ENCODE measurements at places on chromosomes 16 and 17.
A peak's percentile ranks its signal among the peaks of the same experiment; 100 is the strongest.

- no peaks in the 10 kb centered on the region for H3K36me3 ChIP-seq
- H3K27me3 ChIP-seq = no peaks in the 10 kb centered on the region
- H3K4me3 ChIP-seq = no peak overlapping the region
Observed at GRCh38 chr16:75105306-75106061, 11.1 kb downstream of the LDHD start.

DNA sequence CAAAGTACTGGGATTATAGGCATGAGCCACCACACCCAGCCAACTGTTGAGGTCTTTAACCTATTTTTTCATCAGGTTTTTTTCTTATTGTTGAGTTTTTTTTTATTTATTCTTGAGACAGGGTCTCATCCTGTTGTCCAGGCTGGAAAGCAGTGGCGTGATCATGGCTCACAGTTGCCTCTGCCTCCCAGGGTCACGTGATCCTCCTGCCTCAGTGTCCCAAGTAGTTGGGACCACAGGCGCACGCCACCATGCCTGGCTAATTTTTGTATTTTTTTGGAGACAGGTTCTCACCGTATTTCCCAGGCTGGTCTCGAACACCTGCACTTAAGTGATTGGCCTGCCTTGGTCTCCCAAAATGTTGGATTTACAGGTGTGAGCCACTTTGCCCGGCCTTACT is 95.9 kb downstream of the BCAS3 start:
- no peaks in the 10 kb centered on the region for H3K36me3 ChIP-seq
- no peak overlapping the region for H3K27ac ChIP-seq
- H3K4me1 ChIP-seq = no peaks in the 10 kb centered on the region
- DNase-seq = no peak
- H3K27me3 ChIP-seq = no peaks in the 10 kb centered on the region

DNA sequence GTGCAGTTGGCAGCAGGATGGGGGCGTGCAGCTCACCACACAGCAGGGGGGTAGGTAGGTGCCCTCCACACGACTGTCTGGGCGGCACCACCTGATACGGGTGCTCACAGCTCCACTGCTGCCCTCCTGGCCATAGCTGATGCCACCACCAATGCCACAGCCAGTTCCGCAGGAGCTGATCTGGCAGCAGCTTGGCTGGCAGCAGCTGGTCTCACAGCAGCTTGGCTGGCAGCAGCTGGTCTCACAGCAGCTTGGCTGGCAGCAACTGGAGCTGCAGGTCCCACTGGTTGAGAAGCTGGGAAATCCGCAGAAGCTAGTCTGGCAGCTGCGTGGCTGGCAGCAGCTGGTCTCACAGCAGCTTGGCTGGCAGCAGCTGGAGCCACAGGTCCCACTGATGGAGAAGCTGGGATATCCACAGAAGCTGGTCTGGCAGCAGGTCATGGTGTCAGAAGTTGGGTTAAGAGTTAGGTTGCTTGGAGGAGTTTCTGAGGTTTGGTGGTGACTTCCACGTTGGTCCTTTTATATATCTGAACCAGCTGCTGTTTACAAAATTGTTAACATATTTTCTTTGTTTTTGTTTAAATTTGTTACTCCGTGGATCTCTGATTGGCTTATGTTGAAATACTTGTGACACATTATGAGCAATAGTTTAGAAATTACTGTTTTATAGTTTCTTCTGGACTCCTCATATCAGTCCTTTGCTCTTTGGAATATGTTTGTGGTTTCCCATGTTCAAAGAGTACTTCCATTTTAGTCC is at the start of gene KRTAP1-5:
KRTAP1-5 (minus strand) TSS at position 494 of the 757 bp plus-strand sequence; CDS start at position 441, 53 bp downstream.
- H3K27me3 ChIP-seq = peaks cover 27% of the 10 kb centered on the region
- H3K27ac ChIP-seq = no peak within 1 kb of the TSS
- no peaks in the 10 kb centered on the region for H3K36me3 ChIP-seq

DNA sequence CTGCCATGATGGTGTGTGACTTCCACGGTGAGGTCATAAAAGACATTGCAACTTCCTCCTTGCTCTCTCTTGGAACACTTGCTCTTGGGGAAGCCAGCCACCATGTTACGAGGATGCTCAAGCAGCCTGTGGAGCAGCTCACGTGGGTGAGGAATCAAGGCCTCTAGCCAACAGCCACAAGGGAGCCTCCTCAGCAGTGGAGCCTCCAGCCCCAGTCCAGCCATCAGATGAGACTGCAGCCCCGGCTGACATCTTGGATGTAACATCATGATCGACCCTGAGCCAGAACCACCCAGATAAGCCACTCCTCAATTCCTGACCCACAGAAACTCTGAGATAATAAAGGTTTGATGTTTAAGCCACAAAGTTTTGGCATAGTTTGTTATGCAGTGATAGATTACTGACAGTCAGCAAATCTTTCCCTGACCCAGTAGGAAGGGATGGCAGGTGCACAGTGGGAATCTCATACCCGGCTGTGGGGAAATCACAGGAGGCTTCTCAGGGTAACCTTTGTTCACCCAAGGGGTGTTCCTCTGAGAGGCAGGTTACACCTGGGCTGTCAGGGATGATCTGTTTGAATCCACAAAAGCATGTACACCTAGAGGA is 23.3 kb upstream of the GINS2 start:
- no peak overlapping the region for H3K4me3 ChIP-seq
- no peaks in the 10 kb centered on the region for H3K27me3 ChIP-seq
- H3K36me3 ChIP-seq = no peaks in the 10 kb centered on the region
- no peaks in the 10 kb centered on the region for H3K4me1 ChIP-seq
- no peak for DNase-seq

- H3K27ac ChIP-seq = peak overlapping the region; percentile 99
- H3K4me1 ChIP-seq = peaks cover 35% of the 10 kb centered on the region
- H3K27me3 ChIP-seq = no peaks in the 10 kb centered on the region
- H3K36me3 ChIP-seq = no peaks in the 10 kb centered on the region
Observed at GRCh38 chr17:82274134-82275020, 877 bp upstream of the CSNK1D start.

DNA sequence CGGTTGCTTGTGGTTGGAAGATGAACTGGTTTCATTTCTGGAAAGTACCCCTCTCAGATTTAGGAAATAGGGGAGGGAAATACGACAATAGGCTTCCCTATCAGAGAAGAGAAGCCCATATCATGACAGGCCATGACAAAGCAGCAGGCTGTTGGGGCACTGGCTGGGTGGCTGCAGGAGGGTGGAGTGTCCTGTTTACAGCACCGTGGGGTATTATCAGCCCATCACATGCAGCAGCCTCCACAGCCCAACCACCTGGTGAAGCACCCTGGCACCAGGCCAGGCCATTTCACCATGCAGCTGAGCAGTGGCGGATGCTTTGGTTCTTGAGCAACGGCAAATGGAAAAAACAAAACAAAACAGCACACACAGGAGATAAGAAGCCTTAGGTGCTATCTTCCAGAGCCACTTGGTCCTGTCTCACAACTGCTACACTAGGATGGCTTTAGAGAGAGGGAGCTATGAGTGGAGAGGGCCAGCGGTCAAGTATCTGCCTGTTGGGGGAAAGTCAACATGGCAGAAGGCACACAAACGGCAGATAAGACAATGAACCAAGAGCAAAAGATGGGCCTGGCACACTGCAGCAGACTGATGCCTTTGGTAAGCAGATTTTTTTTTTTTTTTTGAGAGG is 24.2 kb downstream of the FAM117A start:
- peak; percentile 81 for DNase-seq
- H3K4me3 ChIP-seq = no peak overlapping the region
- peaks cover 48% of the 10 kb centered on the region for H3K4me1 ChIP-seq

GRCh38 chr16:11670171-11671131 is 2.2 kb downstream of the SNN start:
- H3K27ac ChIP-seq = peak overlapping the region; percentile 99
- H3K4me3 ChIP-seq = peak overlapping the region; percentile 99
- peaks cover 59% of the 10 kb centered on the region for H3K4me1 ChIP-seq
- no peaks in the 10 kb centered on the region for H3K27me3 ChIP-seq
- peak; percentile 73 for DNase-seq

DNA sequence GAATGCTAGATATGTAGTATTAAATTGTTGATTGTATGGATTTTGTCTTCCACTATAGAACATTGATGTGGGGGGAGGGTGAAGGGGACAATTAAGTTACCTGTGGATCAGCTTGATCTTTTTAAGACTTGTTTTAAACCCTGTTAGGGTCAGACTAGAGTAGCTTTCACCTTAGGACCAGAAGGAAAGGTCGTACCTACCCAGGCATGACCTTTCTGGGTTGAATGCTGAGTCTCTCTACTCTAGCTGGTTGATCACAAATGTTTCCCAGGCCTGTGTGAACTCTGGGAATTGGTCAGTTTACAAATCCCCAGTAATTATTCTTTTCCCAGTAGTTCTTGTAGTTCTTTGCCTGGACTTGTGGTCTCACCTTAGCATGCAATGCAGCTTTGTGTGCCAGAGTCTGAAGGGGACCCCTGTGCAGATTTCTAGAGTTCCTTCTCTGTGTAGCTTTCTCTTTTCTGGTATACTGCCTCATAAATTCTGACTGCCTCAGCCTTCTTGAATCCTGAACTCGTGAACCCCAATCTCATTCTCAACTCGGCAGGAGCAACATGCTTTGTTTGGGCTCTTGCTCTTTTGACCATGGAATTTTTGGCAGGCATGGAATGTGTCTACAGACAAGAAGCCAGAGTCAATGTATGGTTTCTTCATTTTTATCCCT is 54.1 kb downstream of the VMP1 start:
- no peaks in the 10 kb centered on the region for H3K27me3 ChIP-seq
- no peaks in the 10 kb centered on the region for H3K4me1 ChIP-seq
- DNase-seq = no peak
- H3K4me3 ChIP-seq = no peak overlapping the region
- no peak overlapping the region for H3K27ac ChIP-seq
- H3K36me3 ChIP-seq = no peaks in the 10 kb centered on the region

DNA sequence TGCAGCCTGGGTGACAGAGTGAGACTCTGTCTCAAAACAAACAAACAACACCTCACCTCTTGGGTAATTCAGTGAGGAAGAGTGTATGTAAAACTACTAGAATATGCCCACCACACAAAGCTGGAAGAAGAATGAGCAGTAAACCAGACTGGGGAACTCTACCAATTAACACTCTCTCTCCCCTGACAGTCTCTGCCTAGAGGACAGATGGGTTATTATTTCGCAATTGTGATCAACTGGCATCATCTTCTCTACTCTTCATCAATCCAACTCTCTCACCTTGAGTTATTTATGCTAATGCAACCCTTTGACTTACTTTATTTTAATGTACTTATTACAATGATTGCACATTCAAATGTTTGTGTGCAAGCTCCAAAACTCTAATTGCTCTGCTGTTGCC is 205.6 kb downstream of the XYLT1 start:
- no peak for DNase-seq
- H3K27ac ChIP-seq = no peak overlapping the region
- no peak overlapping the region for H3K4me3 ChIP-seq
- peaks cover 8% of the 10 kb centered on the region for H3K4me1 ChIP-seq
- no peaks in the 10 kb centered on the region for H3K27me3 ChIP-seq

DNA sequence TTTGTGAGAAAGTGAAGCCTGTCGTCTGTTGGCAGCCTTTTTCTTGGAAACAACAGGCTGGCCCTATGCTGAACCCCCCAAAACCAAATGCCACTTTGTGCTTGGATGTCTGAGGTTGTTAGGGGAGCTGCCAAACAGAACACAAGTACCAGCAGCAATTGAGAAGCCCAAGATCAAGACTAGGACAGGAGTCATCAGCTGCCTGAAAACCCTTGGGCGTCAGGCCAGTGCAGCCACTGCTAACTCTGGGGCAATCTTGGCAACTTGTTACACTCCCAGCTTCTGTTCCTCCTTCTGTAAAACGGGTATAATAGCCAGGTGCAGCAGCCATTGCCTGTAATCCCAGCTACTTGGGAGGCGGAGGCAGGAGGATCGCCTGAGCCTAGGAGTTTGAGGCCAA is 9.3 kb upstream of the LRRC59 start:
- H3K4me1 ChIP-seq = no peaks in the 10 kb centered on the region
- H3K27ac ChIP-seq = no peak overlapping the region
- H3K27me3 ChIP-seq = no peaks in the 10 kb centered on the region
- no peak overlapping the region for H3K4me3 ChIP-seq
- no peak for DNase-seq

GRCh38 chr16:24805484-24805883 is 40.3 kb upstream of the SLC5A11 start:
- no peak for DNase-seq
- H3K4me1 ChIP-seq = no peaks in the 10 kb centered on the region
- H3K36me3 ChIP-seq = peaks cover 12% of the 10 kb centered on the region
- H3K27ac ChIP-seq = no peak overlapping the region
- H3K27me3 ChIP-seq = no peaks in the 10 kb centered on the region

DNA sequence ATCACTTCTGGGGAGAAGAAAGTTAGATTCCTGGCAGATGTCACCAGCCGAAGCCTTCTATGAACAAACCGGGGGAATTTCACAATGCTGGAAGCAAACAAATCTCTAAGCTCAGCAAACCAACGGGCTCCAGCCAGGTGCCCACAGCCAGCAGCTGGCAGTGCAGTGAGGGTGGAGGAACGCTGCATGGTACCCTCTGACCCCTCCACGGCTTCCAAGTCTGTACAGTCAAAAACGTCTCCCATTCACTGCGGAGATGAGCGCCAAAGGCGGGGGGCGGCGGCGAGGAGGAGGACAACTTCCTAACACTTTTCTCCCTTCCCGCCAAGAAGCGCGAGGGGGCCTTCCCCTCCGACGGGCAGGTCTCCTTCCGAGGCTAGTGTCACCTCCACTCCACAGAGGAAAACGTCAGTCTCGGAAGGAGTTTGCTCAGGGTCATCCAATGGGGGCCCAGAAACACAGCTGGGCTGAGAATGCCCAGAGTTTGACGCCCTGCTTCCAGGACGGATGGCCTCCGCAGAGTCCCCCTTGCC is 924 bp downstream of the ZNF598 start:
- peaks cover 50% of the 10 kb centered on the region for H3K4me1 ChIP-seq
- peak overlapping the region; percentile 89 for H3K4me3 ChIP-seq
- H3K27me3 ChIP-seq = no peaks in the 10 kb centered on the region
- no peaks in the 10 kb centered on the region for H3K36me3 ChIP-seq
- DNase-seq = no peak

DNA sequence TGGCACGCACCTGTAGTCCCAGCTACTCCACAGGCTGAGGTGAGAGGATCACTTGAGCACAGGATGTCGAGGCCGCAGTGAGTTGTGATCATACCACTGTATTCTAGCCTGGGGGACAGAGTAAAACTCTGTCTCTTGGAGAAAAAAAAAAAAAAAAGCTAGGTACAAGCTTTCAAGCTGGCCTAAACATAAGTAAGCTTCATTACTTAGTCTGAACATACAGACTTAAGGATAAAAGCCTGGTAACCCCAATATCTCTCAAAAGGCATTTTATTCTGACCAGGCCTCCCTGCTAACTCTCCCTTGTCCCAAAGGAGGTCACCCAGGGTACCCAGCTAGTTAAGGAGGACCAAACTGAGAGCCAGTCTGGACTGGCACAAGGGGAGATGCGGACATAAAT is 46.2 kb downstream of the TOM1L2 start:
- H3K27ac ChIP-seq = no peak overlapping the region
- no peaks in the 10 kb centered on the region for H3K27me3 ChIP-seq
- no peak for DNase-seq
- no peaks in the 10 kb centered on the region for H3K36me3 ChIP-seq
- peaks cover 42% of the 10 kb centered on the region for H3K4me1 ChIP-seq
- H3K4me3 ChIP-seq = no peak overlapping the region

DNA sequence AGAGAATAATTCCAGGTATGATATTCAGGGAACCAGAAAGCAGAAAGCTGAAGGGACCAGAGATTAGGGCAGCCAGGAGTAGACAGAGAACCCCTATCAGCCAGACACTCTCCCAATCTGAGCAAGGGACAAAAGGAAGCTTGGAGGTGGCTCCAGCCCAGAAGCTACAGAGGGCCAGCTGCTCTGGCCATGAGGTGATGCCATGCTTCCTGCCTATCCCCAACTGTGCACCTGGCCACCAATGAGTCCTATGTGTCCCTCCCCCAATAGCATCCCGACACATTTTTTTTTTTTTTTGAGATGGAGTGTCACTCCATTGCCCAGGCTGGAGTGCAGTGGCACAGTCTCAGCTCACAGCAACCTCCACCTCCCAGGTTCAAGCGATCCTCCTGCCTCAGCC is 30.0 kb downstream of the NSMCE1 start:
- DNase-seq = no peak
- H3K36me3 ChIP-seq = no peaks in the 10 kb centered on the region
- H3K4me1 ChIP-seq = peaks cover 16% of the 10 kb centered on the region
- H3K27me3 ChIP-seq = no peaks in the 10 kb centered on the region
